ENCODE measurements at places on chromosomes 3 and 15. TPM values are rescaled to one million over a fixed set of nuclear protein-coding genes. Genes with fewer than 3 reads are reported as not detected.

Gene PRSS50
- not detected for total RNA-seq

Gene GREM1
- total RNA-seq, result 1.6 TPM

Gene CFAP20DC
- 13.8 TPM for total RNA-seq

DNA sequence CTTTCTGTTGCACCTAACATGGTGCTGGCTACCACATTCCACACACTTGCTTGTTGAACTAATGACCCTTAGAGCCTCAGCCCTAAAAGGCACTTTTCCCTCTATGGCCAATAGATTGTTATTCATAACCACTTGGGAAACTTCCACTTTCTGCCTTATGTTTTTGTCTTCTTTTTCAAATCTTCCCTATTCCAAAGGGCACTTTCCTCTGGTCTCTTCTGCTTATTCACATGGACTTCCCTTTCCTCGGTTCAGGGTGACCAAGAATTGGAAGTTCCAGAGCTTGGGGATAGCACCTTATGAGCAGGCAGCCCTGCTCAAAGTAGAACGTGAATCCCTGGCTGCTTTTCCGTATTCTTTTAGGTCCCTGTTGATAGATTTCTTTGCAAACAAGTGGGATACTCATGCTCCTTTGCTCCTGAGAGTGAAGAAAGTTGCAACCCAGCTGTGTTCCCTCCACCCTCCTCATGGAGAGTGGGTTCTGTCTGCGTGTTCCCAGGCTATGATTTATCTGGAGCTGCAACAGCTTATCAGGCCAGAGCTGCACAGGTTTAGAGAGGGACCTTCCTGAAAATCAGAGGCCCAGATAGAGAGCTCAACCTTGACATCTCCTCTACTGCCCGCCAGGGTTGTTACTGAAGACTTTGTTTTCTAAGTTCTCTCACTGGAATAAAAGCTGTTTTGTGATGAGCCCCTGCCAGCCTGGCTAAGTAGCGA is 58.8 kb upstream of the MYZAP start:
- DNase-seq, result no peak

DNA sequence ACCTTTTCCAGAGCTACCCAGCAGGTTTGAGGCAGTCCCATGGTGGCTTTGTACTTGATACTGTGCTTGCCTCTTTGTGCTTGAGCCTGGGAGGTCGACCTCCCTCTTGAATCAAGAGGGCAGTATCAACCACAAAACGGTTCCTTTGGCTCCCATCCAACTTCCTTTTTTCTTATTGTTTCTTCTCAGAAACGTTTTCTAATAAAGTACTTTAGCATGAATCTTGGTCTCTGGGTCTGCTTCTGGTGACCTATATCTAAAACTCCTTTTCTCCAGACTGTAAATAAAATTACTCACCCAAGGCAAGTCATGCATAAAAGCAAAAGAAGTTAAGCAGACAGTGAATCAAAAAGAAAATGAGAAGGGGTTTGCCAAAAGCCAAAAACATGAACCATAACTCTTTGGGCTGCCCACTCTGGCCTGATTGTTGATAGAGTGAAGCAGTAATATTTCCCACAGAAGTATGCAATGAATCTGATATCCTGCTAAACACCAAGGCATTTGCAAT is 112.2 kb upstream of the SLC4A7 start:
- peak; percentile 69 for DNase-seq

GRCh38 chr15:70308011-70308734 is 210.5 kb upstream of the TLE3 start:
- DNase-seq, result no peak

GRCh38 chr3:64344721-64345207 is 119.5 kb upstream of the PRICKLE2 start:
- DNase-seq, result peak; percentile 59

DNA sequence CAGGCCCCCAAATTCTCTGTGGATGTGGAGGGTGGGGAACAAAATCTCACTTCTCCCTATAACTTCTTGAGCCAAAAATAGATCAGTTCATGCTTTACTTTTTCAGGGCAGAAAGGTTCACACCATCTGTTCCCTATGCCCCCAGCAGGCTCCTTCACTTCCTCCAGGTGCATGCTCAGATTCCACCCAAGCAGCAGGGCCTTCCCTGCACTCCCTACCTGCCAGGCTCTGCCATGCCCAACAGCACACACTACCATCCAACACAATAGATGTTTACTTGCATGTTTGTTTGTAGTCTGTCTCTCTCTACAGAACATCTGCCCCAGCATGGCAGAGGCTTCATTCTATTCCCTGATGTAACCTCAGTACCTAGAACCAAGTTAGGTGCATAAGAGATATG is 43.3 kb downstream of the GABRB3 start:
- no peak for DNase-seq

DNA sequence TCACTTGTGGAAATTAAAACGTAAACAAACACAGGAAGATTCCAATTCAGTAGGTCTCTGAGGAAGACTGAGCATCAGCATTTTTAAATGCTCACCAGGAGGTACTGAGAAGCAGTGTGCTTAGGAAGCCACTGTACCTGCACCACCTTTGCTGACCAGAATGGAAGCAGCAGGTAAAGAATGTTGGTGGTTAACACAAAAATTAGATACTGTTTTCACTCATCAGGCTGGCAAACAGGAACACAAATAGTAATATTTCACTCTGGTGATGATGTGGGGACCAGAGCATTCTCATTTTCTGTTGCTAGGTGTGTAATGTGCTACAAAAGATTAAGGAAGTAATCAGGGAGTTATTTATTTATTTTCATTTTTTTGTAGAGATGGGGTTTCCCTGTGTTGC is 29.9 kb upstream of the GHSR start:
- no peak for DNase-seq

DNA sequence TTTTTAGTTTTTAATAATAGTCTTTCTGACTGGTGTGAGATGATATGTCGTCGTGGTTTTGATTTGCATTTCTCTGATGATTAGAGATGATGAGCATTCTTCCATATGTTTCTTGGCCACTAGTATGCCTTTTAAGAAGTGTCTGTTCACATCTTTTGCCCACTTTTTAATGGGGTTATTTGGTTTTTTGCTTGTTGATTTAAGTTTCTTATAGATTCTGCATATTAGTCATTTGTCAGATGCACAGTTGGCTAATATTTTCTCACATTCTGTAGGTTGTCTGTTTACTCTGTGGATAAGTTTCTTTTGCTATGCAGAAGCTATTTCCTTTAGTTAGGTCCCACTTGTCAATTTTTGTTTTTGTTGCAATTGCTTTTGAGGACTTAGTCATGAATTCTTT is 185.4 kb downstream of the SUCNR1 start:
- no peak for DNase-seq

DNA sequence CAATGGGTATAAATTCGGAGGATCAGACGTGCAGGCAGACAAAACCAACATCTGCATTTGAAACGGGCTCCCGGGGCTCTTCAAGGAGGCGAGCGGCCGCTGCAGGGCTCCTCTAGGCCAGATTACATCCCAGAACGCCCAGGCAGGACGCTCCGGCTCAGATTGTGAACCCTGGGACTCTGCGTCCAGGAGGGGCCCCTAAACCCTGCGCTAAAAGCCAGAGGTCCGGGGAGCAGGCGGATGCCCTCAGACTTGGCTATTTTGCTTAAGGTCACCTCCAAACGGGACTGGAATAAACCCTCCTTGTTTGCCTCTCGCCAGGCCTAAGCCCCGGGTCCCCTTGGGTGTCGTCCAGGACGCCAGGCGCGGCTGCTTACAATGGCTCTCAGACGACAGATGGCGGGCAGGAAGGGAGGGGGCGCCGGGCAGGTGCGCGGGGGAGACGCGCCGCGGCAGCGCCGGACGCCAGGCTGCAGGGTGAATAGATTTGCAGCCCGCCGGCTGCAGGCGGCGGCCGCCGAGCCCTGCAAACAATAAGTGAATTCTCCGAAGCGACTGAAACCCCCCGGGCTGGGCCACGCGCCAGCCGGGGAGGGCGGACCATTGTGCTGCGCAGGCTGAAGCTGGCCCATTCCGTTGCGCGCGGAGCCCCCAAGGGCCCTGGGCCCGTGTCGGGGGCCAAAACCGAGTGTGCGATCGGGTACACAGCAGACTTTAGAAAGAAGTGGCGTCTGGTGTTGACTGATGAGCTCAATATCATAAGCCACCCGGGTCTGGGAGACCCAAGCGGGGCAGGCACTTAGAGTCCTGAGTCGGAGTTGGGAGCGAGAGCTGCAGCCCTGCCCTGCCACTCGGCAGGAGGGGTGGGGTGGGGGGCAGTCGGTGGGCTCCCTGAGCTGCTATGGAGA is 32.3 kb upstream of the AMOTL2 start:
- no peak for DNase-seq

- DNase-seq, result no peak
Measured at GRCh38 chr3:52860424-52860768, 25.6 kb upstream of the MUSTN1 start.

DNA sequence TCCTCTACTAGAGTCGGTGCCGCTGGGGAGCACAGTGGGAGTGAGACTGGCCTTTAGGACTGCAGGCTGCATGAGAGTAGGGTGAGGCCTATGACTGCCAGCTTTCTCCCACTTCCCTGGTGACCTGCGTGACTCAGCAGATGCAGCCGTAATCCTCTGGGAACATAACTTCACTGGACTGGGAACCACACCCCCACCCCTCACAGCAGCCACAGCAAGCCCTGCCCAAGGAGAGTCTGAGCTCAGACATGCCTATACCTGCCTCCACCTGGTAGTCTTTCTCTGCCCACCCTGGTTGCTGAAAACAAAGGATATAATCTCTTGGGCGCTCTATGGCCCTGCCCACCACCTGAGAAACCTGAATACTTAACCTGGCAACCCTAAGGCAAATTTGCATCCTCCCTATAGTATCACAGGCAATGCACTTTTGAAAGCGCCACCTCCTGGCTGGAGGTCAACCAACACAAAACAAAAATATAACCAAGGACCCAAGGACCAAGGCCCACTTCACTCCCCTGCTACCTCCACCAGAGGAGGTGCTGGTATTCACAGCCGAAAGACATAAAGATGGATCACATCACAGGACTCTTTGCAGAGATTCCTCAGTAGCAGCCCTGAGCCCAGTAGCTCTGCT is 308.9 kb downstream of the CTNNB1 start:
- DNase-seq, result peak; percentile 42

GRCh38 chr3:136958939-136959338 is 1.2 kb downstream of the IL20RB start:
- no peak for DNase-seq

- DNase-seq, result no peak
Measured at GRCh38 chr15:90887037-90887481, 2.8 kb downstream of the FES start.

GRCh38 chr3:70770650-70771049 is 458.2 kb upstream of the MDFIC2 start:
- DNase-seq, result no peak

DNA sequence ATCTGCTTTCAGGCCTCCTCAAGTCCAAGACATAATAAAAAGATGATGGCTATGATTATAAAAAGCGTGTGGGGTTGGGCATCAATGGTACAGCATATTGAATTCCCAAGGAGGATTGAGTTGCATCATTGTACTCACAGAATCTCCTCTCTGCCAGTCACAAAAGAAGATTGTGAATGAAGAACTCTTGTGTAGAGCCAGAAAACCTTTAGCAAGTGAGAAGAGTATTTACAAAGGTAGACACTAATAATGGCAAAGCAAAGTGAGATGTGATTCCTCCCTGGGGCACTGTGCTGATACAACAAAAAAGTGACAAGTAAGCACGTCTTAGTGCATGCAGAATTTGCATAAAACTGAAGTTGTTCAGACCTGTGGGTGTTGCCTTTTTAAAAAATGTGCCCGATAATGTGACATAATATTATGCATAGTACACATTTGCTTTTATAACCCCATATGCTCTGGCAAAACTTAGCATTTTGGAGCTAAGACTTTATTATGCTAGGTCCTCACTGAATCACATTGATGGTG is 291.2 kb upstream of the TBC1D5 start:
- no peak for DNase-seq

- no peak for DNase-seq
Measured at GRCh38 chr15:50150851-50151250, 31.1 kb upstream of the SLC27A2 start.

DNA sequence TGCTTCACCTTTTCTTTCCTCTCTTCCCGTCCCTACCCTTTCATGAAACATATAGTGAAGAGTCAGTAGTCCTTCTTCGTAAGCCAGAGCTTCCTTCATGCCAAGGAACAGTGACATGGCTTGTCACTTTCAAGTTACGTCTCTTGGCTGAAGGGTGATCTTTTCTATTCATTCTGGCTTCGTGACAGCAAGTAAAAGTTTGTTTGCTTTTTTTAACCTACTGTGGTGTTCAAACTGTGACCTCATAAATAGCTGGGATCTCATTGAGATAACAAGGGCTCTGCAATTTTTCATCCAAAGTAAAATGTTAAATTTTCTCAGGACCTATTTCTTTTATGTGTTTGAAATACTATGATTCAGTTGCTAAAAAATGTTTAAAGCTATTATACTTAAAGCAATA is 10.5 kb downstream of the CDIN1 start:
- peak; percentile 94 for DNase-seq

- DNase-seq, result no peak
Measured at GRCh38 chr3:15823092-15823491, 25.3 kb upstream of the ANKRD28 start.

DNA sequence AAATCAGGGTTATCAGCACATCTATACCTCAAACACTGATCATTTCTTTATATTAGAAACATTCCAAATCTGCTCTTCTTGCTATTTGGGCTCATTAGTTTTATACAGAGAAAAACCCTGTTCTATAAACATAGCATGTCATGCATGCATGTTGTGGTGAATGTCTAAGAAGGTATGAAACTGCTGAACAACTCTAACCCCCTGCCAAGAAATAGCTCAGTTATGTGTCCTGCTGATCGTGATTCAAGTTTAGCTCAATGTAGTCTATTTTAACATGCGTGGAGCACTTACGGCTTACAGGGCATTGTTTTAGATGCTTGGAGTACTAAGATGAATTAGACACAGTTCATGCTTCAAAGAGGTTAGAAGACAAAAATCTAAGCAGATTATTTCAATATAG is 35.8 kb downstream of the MYH15 start:
- no peak for DNase-seq
